ENCODE measurements at places on chromosomes 3 and 15.

DNA sequence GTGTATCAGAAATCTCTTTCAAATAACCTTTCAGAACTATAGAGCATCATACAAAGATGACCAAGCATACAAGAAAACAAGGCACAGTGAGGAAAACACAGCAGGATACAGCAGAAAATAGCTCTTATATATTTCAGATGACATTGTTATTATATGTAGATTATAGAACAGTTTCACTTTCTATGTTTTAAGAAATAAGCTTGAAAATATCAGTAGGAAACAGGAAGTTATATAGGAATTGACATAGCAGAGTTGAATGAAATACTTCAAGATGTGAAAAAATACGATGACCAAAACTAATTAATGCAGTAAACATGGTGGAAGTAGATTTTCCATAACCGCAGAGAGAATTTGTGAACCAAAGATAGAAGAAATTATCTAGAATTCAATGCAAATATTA lies 75.2 kb downstream of the LYSMD4 start:
- no peak for DNase-seq

GRCh38 chr3:52843108-52843865 lies 8.5 kb upstream of the MUSTN1 start:
- DNase-seq: no peak

DNA sequence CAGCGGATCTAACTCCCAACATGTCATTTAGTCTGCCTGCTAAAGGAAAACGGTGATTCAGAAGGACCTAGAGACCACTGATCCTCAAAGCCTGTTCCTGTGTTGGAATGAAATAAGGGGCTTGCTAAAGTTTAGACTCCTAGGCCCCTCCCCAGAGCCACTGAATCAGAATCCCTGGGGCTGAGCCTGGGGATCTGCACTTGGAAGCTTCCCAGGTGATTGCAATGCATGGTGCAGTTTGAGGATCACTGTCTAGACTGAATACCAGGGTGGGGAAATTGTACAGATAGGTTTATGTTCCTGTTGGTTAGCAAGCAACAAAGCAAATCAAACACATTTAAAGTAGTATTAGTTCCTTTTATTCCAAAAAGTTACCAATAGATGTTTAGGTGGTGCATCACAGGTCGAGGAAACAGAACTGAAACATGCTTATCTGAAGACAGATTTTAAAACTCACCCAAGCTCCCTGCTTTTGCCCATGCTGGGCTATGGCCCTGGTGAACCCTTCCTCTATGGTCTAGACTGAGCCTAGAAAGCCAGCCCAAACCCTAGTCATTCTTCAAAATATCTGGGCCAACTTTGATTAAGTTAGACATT lies 29.6 kb upstream of the SPTBN5 start:
- DNase-seq: no peak

- DNase-seq: no peak
Observed at GRCh38 chr15:41790756-41791546, 16.7 kb downstream of the MAPKBP1 start.

Data from CD4-positive, alpha-beta T cell treated with Interleukin-17A for 4 hours (primary cell).